ENCODE measurements at places on chromosomes 16 and 17.
A peak's percentile ranks its signal among the peaks of the same experiment; 100 is the strongest.

- H3K4me3 ChIP-seq: no peak overlapping the region
- H3K4me1 ChIP-seq: peaks cover 21% of the 10 kb centered on the region
- H3K27ac ChIP-seq: no peak overlapping the region
Observed at GRCh38 chr17:60165223-60165622, 15.4 kb downstream of the CA4 start.

DNA sequence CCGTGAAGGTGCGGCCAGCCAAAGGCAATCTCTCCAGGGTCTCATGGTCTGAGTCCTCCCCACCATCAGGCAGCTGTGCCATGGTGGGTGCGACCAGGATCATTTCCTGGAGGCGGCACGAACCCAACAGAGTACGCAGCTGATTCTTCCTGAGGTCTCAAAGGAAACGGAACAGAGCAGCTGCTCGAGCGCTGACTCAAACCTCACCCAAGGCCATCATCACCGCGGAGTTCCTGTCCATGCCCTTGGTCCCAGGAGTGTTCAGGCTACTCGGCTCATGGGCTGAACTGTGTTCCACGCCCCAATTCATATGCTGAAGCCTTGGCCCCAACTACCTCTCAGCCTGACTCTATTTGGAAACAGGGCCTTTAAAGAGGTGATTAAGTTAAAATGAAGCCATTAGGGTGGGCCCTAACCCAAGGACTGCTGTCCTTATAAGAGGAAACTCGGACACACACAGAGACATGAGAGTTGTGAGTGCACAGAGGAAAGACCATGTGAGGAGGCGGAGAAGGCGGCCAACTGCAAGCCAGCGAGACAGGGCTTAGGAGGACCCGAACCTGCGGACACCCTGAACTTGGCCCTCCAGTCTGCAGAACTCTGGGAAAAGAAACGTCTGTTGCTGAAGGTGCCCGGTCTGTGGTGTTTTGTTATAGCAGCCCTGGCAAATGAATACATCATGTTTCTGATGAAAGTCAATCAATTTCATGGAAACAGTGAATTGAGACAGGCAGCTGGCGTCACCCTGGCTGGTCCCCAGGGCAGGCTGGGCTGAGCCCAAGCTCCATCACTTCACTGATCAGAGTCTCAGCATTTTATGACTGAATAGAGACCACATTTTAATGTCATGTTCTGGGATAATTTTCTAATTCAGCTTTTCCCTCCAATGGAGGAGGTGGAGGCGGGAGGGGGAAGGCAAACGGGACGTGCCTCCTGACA is 13.7 kb downstream of the MXRA7 start:
- no peaks in the 10 kb centered on the region for H3K27me3 ChIP-seq
- peak overlapping the region; percentile 0 for H3K4me3 ChIP-seq
- H3K27ac ChIP-seq: peak overlapping the region; percentile 10
- peak; percentile 38 for ATAC-seq
- peaks cover 100% of the 10 kb centered on the region for H3K4me1 ChIP-seq

DNA sequence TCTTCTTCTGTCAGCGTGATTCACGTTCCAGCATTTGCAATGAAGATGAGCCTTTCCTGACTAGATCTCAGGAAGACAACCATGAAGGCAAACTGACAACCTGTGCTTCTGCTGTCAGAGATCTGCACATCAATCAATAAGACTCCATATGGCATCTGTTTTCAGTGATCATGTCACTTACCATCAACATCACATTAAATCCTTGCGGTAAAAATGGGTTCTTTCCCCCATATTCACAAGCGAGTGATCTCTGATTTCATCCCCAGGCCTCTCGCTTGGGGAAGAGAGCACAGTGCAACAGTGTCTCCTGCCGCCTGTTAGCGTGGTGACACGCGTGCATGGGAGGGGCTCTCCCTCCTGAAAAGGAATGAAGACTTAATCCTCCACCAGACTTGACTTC is 11.1 kb downstream of the NACA2 start:
- no peak for ATAC-seq
- H3K27me3 ChIP-seq: no peaks in the 10 kb centered on the region
- no peak overlapping the region for H3K4me3 ChIP-seq
- no peaks in the 10 kb centered on the region for H3K36me3 ChIP-seq
- H3K4me1 ChIP-seq: no peaks in the 10 kb centered on the region

GRCh38 chr17:77535435-77535834 is 394.7 kb downstream of the SEC14L1 start:
- ATAC-seq: no peak
- H3K27ac ChIP-seq: no peak overlapping the region
- H3K4me3 ChIP-seq: no peak overlapping the region
- H3K4me1 ChIP-seq: no peaks in the 10 kb centered on the region
- H3K36me3 ChIP-seq: no peaks in the 10 kb centered on the region

DNA sequence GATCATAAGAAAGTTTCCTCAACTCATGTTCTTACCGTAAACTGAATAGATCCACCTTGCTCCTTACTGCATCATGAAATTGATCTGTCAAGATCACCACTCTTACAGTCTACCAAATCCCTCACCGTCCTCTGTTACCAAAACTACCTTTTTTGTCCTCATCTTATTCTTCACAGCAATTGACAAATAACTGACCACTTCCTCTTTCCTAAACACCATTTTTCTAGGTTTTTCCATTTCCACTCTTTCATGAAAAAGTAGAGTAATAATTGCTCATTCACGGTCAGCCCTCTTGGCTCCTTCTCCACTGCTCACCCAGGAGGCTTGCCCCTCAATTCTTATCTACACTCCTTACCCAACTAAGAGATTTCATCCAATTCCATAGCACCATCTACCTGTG is 44.9 kb downstream of the ABCA5 start:
- no peaks in the 10 kb centered on the region for H3K4me1 ChIP-seq
- no peak overlapping the region for H3K4me3 ChIP-seq
- no peak overlapping the region for H3K27ac ChIP-seq
- no peaks in the 10 kb centered on the region for H3K27me3 ChIP-seq
- no peaks in the 10 kb centered on the region for H3K36me3 ChIP-seq

DNA sequence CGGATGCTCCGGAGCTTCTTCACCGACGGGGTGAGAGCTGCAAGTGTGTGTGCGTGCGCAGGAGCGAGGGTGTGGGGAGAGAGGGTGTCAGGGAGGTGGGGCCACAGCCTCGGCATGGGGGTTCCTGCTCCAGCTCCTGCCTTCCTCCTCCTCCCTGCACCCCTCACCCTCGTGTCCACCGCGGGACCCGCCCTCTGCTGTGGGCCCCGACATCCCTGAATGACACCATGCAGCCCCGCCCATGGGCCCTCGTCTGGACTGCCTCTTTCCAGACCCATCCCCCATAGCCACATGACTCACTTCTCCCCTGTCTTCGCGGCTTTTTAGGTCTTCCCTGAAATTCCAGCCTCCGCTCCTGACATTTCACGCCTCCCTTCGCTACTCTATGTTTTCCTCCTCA is 41.6 kb downstream of the ARHGAP23 start:
- H3K4me1 ChIP-seq: peaks cover 76% of the 10 kb centered on the region
- H3K36me3 ChIP-seq: no peaks in the 10 kb centered on the region
- H3K27me3 ChIP-seq: no peaks in the 10 kb centered on the region
- ATAC-seq: no peak
- peak overlapping the region; percentile 37 for H3K27ac ChIP-seq

- no peak overlapping the region for H3K4me3 ChIP-seq
- peak overlapping the region; percentile 34 for H3K27ac ChIP-seq
- peaks cover 27% of the 10 kb centered on the region for H3K4me1 ChIP-seq
- no peak for ATAC-seq
Observed at GRCh38 chr16:11552440-11552839, 34.3 kb downstream of the LITAF start.

GRCh38 chr17:50630524-50631194 is 4.0 kb upstream of the ABCC3 start:
- H3K27ac ChIP-seq: no peak overlapping the region
- peaks cover 67% of the 10 kb centered on the region for H3K27me3 ChIP-seq
- H3K4me3 ChIP-seq: no peak overlapping the region
- no peaks in the 10 kb centered on the region for H3K4me1 ChIP-seq

GRCh38 chr17:48770954-48771353 is 42.4 kb upstream of the HOXB13 start:
- no peak overlapping the region for H3K4me3 ChIP-seq
- H3K27ac ChIP-seq: no peak overlapping the region
- H3K27me3 ChIP-seq: peaks cover 57% of the 10 kb centered on the region
